ENCODE measurements at places on chromosomes 11 and 22.

DNA sequence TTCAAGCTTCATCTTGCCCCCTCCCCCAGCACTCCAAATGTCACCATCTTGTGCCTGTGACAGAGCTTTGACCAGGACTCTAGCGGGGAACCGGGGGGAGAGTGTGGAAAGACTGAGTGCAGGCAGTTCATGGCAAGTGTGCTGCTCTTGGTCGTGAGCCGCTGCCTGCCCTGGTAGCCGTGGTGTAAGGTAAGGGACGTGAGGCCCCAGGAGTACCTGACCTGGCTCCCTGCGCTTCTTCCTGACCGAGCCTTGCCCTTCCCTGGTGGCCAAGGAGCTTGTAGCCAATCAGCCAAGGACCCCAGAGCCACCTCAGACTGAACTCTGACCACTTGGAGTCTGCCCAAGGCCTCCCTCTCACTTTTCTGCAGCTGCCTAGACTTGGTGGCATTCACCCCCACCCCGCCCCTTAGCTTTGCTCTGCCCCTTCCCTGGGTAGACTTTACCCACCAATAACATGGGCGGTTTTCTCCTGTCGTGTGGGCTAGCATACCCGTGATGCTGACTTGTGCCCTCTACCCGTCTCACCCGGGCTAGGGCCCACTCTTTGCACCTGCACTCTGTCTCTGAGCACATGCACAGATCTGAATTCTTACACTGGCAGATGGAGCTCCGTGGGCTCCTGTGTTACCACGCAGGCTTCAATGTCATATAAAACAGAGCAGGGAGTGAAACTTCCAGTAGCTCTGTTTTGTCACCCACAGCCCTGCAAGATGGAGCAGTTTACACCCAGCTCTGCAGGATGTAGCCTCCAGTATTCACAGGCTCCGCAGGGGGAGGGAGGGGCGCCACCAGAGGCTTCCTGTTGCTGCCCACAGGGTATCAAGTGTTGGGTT is 1.5 kb downstream of the DGKZ start:
- DNase-seq, result no peak

DNA sequence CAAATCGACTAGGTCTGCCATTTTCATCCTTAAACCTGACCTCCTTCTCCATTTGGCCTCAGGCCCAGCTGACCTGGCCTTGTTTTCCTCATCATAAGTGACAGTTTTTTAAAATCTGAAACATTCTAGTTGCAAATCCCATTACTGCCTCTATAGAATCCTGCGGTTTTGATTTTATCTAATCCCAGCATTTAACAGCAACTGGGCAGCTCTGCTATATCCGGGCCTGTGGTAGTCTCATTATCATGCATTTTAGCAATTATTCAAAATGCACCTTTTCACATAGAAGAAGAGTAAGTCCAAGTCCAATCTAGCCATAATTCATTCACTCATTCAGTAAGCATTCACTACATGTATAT is 28.6 kb upstream of the BIRC3 start:
- DNase-seq, result no peak

GRCh38 chr22:41596776-41597634 is 7.4 kb upstream of the PMM1 start:
- DNase-seq, result peak; percentile 53

DNA sequence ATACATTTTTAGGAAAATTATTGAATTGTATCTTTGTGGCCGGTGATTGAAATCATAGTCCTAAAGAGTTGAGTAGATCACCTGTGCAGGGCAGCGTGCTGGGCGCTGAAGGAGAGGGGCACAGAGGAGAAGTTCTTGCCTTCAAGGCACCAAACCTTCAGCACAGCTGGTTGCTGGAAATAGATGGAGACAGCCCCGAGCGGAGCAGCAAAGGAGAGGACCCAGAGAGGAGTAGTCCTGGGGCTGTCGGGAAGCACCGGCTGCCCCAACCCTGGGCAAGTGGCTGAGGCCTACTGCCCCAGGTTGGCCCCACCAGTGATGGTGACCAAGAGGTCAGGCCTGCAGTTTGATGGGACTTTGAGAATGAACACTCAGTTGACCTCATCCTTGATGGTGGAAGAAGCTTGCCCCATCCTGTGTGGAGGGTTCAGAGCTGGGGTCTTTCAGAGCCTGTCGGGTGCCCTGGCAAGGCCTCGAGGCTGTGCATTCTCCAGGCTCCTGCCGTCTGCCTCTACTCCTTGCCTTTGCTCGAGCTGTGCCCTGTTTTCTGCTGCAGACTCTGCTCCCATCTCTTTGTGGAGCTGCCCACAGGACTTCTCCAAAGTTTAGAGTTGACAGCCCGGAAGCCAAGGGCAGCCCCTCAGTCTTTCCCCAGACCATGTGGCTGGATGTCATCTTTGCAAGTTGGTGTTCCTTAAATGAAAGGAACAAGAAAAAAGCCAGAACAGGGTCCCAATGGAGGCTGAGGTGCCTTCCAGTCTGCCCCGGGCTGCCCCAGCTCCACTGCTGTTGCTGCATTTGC is 285.1 kb downstream of the TBC1D22A start:
- no peak for DNase-seq

GRCh38 chr22:48796310-48797015 is 1031.2 kb downstream of the BRD1 start:
- DNase-seq, result no peak

- no peak for DNase-seq
These were observed 5.5 kb upstream of the P2RY6 start for GRCh38 chr11:73266646-73267020.

GRCh38 chr11:113875234-113876073 is at the start of gene USP28:
TSS of gene USP28 (minus strand) at chr11:113875572. CDS start at chr11:113875501, 71 bp downstream.
- DNase-seq, result peak; percentile 97

- DNase-seq, result no peak
These were observed 97.1 kb upstream of the CARD18 start for GRCh38 chr11:105236664-105237063.

DNA sequence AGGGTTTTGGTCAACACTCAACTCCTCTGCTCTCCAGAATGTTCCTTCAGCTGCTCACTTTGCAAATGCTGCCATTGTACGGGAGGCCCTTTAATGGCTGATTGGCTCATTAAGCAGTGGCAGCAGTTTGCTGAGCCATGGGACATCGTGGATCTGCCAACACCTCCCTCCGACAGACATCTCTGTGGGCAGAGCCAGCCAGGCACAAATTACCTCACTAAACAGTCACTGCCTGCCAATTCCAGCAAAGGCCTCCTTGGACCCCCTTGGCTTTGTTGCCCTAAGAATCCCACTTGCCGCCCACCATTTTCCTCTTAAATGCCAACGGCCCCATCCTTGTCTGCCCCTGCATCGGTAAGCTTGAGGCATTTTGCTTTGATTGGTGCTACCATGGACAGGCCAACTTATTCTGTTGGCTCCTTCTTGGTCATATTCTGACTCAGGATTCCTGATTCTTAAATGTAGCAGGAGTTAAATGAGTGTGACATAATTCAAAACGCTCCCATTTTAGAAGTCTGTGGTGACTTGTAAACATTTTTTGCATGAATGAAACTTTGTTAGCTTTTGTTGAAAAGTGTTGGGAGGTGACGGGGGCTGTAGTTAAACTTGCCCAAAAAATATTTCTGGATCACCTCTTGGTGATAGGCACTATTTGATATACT is 57.5 kb upstream of the LMO2 start:
- DNase-seq, result no peak

DNA sequence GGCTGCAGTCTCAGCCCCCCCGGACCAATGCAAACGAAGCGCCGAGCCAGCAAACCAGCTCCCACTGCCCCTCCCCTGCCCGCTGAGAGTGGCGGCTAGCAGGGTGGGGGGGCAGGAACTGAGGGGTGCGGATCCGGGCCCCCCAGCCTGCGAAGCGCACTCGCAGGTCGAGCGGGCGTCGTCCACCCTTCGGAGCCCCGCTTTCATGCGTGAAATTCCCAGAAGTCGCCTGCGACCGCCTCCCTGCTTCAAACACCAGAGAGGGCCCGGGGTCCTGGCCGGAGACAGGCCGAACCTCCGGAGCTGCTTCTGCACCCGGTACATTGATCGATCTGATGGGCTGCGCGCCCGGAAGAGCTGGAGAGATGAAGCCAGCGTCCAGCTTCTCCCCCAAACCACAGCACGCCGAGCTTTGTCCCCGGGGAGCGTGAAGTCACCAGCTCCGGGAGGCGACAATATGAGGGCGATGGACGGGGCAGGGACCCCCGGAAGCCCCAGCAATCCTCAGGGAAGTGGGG is 646 bp upstream of the PATZ1 start:
- peak; percentile 55 for DNase-seq

DNA sequence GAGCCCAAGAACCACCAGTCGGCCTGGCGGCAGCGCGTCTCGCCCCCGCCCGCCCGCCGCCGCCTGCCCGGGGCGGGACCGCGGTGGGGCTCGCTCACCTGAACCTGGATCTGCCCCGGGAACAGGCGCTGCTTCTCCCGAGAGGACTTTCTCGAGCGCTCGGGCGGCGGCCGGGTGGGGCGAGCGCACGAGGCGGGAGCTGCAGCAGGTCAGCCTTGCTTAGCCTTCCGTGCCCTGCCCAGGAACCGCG is 133 bp downstream of the MYH9 start:
- no peak for DNase-seq

- no peak for DNase-seq
These were observed 9.7 kb downstream of the SELENOO start for GRCh38 chr22:50210378-50211139.

- DNase-seq, result no peak
These were observed 83.3 kb downstream of the GRIA4 start for GRCh38 chr11:105693075-105693759.

DNA sequence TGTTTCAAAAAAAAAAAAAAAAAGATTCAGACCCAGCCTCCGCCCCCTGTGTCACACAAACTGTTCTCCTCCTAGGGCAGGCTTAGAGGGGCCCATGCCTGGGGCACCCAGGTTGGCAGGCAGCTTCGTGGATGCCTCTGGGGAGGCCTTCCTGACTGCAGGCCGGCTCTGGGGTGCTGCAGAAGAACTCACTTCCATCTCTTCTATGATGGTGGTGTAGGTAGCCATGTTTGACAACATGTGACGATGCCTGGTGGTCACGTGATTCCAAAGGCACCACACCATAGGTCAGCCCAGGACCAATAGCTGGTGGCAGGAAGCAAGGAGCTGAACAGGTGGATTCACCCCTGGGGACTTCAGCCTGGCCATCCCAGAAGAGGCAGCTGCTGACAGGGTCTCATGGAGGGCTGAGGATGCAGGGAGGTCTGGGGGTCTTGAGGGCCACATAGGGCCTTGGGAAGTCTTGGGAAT is 24.1 kb upstream of the CELSR1 start:
- no peak for DNase-seq

GRCh38 chr11:42012271-42012670 is 552.8 kb upstream of the LRRC4C start:
- DNase-seq, result no peak

GRCh38 chr22:39675947-39676346 is 105.4 kb downstream of the CACNA1I start:
- no peak for DNase-seq

DNA sequence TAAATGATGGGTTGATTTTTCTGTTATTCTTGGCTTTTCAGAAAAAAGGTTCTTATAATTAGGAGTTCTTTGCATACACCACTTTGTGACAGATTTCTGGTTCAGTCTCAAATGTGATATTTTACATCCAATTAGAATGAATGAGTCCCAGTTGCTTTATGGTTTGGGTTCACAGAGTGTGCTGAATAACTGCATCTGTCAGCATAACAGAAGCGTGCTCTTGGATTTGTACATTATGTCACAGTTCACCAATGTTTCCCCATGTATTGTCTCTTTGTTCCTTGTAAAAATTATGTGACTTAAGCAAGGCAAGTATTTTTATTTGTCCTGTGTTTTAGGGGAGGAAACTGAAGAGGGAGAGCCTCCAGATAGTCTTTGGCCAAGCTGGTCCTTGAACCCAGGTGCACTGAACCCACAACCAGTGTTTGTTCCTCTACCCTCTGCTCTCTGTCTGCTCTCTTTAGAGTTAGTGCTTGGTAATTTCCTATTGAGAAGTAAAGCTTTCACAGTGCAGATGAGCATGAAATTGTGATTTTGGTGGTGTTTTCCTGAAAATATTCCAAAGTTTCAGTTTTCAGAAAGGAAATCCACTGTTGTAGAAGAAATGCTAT is 107.5 kb downstream of the TBC1D22A start:
- DNase-seq, result no peak

DNA sequence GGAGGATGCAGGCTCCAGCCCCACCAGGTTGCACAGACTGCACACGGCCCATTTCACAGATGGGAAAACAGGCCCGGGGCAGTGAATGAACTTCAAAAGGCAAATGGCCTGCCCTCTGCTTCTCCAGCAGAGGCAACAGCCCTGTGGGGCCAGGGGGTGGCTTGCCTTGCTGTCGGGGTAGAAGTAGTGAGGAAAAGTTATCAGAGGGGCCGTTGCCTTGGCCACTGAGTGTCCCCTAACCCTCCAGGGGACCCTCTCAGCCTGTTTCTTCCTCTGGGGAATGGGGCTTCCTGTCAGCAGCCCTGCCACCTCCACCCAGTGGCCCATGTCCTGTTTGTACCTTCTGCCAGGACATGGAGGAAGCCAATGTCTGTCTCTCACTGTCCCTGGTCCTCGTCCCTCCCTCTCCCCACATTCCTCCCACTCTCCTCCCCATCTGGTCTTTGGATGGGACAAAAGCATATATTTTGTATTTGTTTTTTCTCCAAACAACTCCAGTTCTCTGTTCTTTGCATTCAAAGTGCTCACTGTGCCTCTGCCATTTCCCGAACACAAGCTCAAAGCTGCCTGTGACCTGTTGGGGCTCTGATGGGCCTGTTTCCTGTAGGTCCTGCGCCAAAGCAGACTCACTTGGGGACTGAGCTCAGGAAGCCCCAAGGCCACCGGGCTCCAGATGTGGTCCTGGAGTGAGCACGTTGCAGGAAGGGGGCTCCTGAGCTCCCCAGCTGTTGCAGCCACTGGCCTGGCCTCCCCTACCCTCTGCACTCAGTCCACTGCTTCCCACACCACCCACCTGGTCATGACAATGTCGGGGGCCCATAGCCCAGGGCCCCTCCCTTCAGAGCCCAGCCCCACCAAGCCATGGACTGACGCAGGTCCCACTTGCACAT is 9.5 kb downstream of the MAP4K2 start:
- DNase-seq, result no peak

DNA sequence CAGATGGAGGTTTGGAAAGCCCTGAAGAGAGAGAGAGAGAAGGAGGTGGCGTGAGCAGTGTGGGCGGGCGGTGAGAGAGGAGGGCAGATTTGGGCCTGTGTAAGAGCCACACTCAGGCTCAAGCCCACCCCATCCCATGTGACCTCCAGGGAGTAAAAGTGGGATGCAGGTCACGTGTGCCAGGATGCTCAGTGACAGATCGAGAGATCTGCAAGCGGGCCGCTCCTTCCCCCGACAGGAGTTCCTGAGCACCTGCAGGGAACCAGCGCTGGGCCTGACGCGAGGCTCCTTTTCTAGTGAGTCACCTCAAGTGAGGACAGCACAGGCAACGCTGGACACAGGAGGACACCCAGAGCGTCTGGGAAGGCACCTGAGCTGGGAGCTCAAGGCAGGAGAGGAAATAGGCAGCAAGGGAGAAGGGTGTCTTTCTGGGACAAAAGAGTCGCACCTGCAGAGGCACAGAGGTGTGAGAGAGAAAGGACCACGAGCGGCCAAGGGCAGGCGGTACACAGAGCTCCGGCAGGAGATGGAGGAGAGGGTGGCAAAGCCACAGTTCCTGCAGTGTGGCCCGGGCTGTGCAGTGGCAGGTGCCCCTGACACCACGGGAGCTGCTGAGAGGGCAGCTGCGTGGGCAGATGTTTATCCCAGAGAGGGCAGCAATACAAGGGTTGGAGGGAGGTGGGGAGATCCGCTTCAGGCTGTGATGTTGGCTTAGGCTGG is 1294.8 kb downstream of the TBC1D22A start:
- no peak for DNase-seq

Data from kidney tubule cell (primary cell).